RKO (cell line): ENCODE measurements at places on chromosomes 5 and 9.
A peak's percentile ranks its signal among the peaks of the same experiment; 100 is the strongest.

- DNase-seq, result no peak
Measured at GRCh38 chr9:79693750-79694149, 122.0 kb downstream of the TLE4 start.

DNA sequence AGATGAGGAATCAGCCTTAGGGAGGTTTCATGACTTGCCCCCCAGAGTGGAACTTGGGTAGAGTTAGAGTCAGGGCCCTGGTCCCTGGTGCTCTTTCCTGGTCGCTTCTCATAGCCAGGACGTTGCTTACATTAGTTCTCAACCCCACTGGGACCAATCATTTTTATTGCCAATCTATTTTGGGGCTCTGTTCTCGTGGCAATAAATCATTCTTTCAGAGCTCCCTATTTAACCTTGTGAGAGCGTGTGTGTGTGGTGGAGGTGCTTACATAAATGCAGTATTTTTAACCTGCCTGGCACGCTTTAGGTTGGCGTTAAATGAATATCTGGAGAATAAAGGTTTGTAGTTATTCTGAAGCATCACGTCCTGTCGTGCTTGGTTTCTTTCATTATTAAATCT, 4.1 kb downstream of the TRIO start:
- no peak for DNase-seq

- DNase-seq, result no peak
Measured at GRCh38 chr5:178462816-178463215, 127.4 kb downstream of the COL23A1 start.

GRCh38 chr9:104826911-104827310, 63.0 kb downstream of the NIPSNAP3B start:
- DNase-seq, result no peak

GRCh38 chr5:137706841-137707240, 29.0 kb downstream of the KLHL3 start:
- DNase-seq, result no peak

GRCh38 chr5:8840237-8840636, 705.6 kb downstream of the SEMA5A start:
- DNase-seq, result no peak

- peak; percentile 70 for DNase-seq
Measured at GRCh38 chr5:136249678-136250266, 56.8 kb upstream of the SMIM32 start.

GRCh38 chr9:123111427-123112014, 78.1 kb downstream of the GPR21 start:
- DNase-seq, result no peak

- no peak for DNase-seq
Measured at GRCh38 chr5:160451281-160451680, 29.6 kb downstream of the PTTG1 start.

DNA sequence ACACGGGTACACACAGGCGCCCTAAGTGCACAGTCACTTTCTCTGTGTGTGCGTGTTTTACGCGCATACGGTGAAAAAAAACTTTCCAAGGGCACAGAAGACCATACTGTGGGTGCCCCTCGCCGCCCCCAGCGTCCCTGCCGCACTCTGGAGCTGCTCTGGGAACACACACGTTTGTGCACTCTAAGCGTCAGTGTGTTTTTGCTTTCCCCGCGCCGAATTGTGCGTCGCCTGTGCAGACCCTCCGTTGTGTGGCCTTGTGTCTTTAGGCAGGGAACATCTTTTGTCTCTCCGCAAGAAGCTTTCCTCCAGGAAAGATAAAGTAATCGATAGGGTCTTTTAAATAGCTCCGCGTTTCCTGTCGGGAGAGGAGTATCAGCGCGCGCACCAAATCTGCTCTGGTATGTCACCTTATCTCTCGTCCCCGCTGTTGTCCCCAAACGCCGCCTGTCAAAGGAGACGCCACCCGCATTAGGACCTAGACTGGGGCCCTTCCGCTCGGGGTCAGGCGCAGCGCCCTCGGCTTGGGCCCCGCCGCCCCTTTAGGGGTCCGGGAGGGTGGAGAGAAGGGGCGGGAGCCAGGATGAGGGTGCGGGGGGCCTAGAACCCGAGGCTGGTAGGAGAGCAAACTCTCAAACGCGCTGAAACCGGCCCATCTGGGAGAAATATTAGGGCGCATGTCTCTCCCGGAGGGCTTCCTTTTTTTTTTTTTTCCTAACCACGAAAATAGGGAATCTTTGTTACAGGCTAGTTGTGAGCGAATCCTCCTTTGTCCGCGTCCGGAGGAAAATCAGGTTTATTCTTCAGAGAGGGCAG, 10.5 kb upstream of the NKX2-5 start:
- no peak for DNase-seq

DNA sequence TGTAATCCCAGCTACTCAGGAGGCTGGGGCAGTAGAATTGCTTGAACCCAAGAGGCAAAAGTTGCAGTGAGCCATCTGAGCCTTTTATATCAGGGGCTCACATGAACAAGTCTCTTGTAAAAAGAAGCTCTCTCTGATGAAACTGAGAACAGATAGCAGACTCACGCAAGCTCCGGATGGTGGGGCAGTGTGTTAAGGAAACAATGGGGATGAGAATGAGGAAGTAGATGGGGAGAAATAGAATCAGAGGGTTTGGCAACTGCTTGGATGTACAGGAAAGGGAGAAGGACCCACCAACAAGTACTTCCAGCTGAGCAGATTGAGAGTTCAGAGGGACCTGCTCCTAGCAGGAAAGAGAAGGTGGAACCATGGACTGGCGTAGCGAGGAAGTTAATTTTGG, 18.6 kb downstream of the TMEM252 start:
- no peak for DNase-seq

DNA sequence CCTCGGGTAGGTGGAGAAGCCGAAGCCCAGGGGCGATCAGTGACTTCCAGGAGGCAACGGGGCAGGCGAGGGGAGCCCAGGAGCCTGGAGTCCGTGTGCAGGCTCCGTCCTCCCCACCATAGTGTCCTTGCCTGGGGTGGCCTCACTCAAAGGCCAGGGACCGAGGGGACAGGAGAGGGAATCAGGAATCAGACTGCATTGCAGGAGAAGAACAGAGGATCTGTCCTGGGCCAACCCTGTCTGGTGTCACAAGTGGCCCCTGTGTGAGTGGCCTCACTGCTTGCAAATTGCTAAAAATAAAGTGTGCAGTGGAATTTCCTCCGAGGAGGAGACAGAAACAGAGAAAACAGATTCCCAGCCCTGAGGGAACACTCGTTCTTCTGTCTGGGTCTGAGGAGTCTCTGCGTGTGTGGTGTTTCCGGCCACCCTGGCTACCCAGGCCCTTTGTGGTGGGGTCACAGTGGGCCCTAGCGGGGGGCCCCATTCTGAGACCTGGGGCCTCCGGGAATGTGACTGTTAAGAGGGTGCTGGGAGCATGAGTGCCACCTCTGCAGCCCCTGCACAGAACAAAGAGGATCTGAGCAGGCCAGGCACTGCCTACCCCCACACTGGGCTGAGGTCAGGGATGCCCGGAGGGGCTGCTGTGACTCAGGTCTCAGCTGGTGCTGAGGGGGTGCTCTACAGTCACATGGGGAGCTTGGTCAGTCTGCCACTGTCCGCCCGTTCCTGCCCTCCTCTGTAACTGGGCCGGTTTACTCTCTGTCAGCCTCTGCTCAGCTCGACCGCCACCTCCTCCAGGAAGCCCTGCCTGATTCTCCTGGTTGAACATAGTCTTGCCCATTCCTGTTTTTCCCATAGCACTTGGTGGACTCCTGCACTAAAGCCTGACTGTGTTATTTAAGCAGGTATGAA, 7.4 kb downstream of the TRAF1 start:
- no peak for DNase-seq

DNA sequence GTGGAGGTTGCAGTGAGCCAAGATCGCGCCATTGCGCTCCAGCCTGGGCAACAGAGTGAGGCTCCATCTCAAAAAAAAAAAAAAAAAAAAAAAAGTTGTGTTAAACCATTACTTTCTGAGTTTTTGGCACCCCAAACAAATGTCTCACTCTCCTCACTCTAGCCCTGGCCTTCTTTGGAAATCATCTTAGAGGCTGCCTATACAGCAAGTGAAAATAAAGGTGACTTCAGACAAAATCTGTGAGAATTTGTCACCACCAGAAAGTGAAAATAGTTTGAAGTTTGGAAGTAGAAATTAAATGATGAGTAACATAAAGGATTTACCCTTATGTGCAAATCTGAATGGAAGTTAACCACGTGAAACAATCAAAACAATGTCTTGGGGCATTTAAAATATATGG, 7.2 kb upstream of the ZNF131 start:
- DNase-seq, result no peak

DNA sequence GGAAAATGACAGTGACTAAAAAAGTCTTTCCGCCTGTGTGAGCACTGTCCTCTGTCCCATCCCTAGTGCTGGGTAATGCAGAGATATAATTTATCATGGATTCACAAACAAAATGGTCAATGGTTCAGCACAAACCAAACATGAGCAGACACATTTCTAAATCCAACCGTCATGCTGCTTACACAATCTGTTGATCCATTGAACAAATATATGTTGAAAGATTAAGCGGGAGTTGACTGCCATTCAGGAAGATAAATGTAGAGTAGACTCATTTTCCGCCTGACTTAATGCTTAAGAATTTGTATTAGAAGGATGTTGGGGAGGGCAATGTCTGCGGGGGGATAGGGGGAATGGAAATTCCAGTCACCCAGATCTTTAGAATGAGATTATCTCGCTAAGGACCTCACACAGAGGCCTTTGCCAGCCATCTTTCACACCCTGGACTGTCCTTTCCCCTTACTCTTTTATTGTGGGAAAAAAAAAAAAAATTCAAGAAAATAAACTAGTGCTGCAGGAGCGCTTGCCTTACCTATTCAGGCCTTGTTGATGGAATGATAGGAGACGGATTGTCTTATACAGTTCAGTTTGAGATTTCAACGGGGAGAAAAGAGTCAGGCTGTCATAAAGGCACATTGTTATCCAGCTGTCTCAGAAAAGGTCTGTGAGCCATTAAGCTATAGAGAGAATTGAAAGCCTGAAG, 153.7 kb downstream of the TLE1 start:
- no peak for DNase-seq

- DNase-seq, result no peak
Measured at GRCh38 chr5:98397081-98397480, 376.4 kb upstream of the RGMB start.

- no peak for DNase-seq
Measured at GRCh38 chr9:128316421-128316820, 5.8 kb downstream of the TRUB2 start.

GRCh38 chr5:102918986-102919610, 164.0 kb downstream of the PAM start:
- no peak for DNase-seq

- DNase-seq, result no peak
Measured at GRCh38 chr5:170589643-170590042, 85.8 kb downstream of the KCNIP1 start.

DNA sequence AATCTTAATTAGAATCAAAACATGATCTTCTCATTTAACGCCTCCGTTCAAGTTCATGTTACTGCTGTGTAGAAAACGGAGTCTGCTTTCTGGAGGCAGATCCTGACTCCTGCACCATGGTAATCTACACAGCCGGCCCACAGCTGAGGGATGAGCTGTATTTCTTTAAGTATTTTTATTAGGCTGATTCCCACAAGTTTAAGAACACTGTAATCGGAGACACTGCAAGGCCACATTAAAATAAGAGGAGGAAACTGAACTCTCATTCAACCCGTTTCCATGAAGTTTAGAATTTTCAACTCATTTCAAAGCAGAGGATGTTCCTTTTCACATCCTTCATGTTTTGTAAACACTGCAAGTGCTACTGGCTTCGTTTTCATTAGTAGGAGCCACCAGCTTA, 372.2 kb downstream of the NFIB start:
- no peak for DNase-seq

- DNase-seq, result no peak
Measured at GRCh38 chr9:134566936-134567335, 74.7 kb upstream of the COL5A1 start.

- DNase-seq, result no peak
Measured at GRCh38 chr5:163846512-163846911, 341.1 kb downstream of the MAT2B start.

DNA sequence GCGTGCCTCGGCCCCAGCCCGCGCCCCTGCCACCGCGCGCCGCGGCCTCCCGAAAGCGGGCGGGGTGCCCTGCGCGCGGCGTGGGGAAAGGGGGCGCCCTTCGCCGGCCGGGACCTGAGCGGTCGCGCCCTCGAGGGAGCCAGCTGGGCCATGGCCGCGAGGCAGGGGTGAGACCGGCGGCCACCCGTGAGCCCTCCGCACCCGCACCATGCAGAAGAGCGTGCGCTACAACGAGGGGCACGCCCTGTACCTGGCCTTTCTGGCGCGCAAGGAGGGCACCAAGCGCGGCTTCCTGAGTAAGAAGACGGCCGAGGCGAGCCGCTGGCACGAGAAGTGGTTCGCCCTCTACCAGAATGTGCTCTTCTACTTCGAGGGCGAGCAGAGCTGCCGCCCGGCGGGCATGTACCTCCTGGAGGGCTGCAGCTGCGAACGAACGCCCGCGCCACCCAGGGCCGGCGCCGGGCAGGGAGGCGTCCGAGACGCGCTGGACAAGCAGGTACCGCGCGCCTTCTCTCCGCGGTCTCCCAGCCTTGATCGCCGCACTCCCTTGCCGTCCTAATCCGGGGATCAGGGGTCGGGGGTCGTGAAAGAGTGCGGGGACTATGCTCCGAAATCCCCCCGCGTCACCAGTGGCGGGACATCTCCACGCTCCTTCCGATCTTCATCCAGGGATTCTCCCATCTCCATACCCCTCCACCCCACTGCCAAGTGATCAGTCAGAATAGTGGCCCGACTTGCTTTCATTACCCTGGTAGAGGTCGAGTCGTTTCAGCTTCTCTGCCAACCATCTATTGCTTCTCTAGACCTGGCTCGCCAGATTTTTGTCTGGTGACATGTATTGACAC, 590 bp downstream of the RASGRF2 start:
- no peak for DNase-seq

DNA sequence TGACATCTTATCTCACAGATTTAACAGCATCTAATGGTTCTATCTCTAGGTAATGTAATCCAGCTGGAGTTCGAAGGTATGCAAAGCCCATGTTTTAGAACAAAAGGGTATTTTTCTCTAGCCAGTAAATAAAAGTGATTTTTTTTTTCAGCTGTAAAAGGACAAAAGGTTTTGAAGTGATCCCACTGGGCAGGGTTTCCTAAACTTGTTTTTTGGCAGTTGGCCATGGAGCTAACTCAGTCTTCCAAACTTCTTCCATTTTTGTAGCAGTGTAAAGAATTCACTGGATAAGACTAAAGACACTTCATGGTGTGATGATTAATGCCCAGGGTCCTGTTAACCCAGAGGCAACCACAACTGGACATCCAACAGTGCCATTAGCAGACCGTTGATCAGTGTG, 63.8 kb downstream of the TMEM252 start:
- DNase-seq, result no peak

- DNase-seq, result no peak
Measured at GRCh38 chr5:124661317-124662141, 84.9 kb downstream of the ZNF608 start.

- no peak for DNase-seq
Measured at GRCh38 chr9:133710661-133711427, 27.3 kb downstream of the SARDH start.

DNA sequence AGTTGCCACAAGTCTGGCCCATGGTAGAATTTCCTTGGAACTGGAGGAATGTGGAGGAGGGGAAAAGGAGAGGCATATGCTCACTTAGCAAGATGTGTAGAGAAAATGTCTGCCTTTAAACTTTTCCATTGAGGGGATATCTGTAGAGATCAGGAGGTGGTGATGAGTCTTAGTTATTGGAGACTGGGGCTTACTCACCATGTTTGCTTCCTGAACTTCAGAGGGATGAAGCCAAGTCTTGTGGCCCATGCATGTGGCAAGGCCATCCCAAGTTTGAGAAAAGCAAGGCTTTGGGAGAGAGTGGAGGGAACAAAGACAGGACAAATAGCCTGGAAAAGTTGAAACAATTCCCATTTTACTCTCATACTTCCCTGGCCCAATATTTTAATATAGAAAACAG, 124.5 kb downstream of the GDNF start:
- peak; percentile 19 for DNase-seq
